ENCODE measurements at places on chromosomes 5 and 9. TPM values are rescaled to one million over a fixed set of nuclear protein-coding genes. Genes with fewer than 3 reads are reported as not detected.

DNA sequence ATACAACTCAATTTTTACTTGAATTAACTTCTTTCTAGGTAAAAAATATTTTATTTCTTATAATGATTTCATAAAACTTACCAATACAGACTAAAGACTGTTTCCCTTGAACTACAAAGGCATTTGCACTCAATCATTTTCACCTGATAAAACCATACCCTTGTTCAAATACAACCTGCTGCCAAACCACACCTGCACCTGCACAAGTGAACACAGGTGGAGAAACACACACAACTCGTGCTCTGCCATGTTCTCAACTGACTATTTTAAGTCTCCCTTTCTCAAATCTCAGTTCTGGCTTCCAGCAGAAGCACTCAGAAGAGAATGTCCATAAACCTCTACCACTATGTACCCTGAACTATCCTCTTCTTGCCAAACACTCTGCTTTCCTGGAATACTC, 1892.1 kb downstream of the MAT2B start:
- no peak for DNase-seq

GRCh38 chr9:69276775-69277174, 48.2 kb upstream of the ENTREP1 start:
- DNase-seq = no peak

DNA sequence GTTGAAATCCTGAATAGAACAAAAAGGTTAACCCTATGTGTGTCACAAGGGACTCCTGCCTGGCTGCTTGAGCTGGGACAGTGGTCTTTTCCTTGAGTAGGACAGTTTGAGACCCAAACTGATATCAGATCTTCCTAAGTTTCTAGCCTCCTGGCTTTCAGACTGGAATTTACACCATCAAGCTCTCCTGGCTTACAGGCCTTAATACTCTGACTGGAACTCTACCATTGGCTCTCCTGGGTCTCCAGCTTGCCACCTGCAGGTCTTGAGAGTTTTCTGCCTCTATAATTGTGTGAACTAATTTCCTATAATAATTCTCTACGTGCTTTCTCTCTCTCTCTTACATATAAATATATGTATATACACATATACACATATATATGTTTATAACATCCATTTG, 112.5 kb downstream of the PRR16 start:
- DNase-seq = no peak

DNA sequence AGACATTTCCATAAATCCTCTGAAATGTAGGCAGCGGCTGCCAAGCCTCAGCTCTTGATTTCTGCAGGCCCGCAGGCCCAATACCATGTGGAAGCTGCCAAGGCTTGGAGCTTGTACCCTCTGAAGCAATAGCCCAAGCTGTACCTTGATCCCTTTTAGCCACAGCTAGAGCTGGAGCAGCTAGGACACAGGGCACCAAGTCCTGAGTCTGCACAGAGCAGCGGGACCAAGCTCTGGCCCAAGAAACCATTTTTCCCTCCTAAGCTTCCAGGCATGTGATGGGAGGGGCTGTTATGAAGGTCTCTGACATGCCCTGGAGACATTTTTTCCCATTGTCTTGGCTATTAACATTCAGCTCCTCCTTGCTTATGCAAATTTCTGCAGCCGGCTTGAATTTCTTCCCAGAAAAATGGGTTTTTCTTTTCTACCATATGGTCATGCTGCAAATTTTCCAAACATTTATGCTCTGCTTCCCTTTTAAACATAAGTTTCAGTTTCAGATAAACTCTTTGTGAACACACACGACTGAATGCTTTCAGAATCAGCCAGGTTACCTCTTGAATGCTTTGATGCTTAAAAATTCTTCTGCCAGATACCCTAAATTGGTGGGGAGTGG, 14.4 kb upstream of the ZFR start:
- no peak for DNase-seq

- no peak for DNase-seq
These were observed 20.3 kb upstream of the GFPT2 start for GRCh38 chr5:180373454-180373853.

DNA sequence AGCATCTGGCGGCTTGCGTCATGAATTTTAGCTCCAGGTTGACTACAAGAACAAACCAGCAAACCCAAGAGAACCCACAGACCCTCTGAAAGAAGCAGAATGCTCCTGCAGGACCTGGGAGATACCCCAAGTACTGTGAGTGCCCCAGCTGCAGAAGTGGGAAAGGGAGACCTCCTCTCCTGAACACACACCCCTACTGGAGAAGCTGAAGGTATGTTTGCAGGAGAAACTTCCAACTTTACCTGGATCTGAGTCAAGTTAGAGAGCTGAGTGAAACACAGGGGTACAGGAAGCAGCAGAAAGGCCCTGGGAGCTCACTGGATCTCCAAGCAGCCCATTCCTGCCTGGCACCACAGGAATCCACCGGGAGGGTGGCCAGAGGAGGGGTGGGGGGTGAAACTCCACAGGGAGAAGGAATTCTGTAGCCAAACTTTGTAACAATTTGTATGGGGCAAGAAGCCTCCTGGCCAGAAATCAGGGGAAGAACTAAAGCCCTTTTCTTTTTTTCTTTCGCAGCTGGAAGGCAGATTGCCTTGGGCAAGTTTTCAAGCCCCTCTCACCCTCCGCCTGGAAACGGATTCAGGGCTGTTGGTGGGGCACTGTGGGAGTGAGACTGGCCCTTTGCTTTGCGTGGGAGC, 576.2 kb downstream of the BNC2 start:
- no peak for DNase-seq

- no peak for DNase-seq
These were observed 5.2 kb upstream of the SLC27A4 start for GRCh38 chr9:128335161-128335560.

GRCh38 chr5:108639366-108639765, 108.3 kb upstream of the FER start:
- no peak for DNase-seq

GRCh38 chr9:132722564-132723065, 52.4 kb downstream of the GTF3C4 start:
- DNase-seq = no peak

GRCh38 chr5:109223531-109223930, 186.2 kb downstream of the PJA2 start:
- DNase-seq = no peak

DNA sequence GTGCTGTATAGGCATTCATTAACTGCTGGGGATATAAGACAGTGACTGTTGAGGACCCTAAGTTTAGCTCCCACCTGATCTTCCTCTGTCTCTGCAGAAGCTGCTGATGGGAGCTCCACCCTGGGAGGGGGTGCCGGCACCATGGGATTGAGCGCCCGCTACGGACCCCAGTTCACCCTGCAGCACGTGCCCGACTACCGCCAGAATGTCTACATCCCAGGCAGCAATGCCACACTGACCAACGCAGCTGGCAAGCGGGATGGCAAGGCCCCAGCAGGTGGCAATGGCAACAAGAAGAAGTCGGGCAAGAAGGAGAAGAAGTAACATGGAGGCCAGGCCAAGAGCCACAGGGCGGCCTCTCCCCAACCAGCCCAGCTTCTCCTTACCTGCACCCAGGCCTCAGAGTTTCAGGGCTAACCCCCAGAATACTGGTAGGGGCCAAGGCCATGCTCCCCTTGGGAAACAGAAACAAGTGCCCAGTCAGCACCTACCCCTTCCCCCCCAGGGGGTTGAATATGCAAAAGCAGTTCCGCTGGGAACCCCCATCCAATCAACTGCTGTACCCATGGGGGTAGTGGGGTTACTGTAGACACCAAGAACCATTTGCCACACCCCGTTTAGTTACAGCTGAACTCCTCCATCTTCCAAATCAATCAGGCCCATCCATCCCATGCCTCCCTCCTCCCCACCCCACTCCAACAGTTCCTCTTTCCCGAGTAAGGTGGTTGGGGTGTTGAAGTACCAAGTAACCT, 22.1 kb downstream of the PCDHGC5 start:
- DNase-seq = no peak

DNA sequence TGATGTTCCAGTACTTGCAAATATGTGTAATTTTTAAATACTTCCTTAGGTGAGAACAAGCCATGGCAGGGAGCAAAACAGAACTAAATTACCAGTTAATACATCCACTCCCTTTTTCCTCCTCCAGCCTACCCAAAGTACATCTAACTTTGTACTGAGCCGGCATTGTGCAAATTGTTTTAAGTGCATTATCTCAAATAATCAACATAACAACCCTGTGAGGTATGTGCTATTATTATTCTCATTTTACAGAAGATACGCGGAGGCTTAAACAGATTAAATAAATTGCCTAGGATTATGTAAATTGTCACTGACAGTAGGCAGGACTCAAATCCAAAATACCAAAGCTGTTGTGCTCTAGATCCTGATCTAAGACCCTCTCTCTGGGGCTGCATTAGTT, 55.5 kb upstream of the KLF4 start:
- no peak for DNase-seq

GRCh38 chr9:70574151-70574837, 159.8 kb upstream of the KLF9 start:
- DNase-seq = no peak

DNA sequence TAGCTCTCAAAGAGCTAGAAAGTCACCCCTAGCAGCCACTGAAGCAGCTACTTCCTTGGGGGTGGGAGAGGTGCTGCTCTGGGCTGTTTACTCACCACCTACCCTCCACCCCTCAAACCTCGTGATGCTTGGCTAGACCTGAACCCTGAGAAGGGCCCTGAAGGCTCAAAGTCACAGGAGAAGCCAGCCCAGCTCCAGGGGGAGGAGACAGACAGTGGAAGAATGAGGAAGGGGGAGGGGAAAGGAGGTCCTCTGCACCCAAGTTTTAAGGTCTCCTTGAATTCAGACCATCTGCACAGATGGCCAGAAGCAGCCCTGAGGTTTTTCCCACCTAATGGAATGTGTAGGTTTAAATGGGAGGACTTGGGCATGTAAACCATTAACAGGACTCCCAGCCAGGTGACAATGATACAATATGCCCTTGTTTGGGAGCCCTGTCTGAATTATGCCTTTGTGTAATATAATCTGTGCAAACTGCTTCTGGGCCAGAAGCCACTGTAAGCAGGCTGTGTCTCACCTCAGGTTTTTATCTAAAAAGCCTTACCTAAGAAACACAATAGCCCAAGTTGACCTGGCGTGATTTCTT, 180.5 kb downstream of the PIK3R1 start:
- DNase-seq = no peak

DNA sequence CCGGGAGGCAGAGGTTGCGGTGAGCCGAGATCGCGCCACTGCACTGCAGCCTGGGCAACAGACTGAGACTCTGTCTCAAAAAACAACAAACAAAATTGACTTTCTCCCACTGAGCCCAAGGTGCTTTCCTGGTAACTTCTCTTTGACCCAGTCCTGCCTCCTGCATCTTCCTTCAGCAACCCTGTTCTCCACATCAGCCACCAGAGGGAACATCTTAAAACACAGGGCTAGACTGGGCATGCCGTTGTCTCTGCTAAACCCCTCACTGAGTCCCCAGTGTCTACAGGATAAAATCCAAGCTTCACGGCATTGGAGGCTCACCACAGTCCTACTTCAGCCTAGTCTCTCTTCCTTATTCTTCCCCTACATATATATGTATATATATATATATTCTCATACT, 39.8 kb upstream of the KCNMB1 start:
- no peak for DNase-seq

GRCh38 chr5:14628346-14628745, 36.2 kb upstream of the OTULIN start:
- DNase-seq = no peak

- no peak for DNase-seq
These were observed 4.7 kb downstream of the PLIN2 start for GRCh38 chr9:19122490-19123042.

DNA sequence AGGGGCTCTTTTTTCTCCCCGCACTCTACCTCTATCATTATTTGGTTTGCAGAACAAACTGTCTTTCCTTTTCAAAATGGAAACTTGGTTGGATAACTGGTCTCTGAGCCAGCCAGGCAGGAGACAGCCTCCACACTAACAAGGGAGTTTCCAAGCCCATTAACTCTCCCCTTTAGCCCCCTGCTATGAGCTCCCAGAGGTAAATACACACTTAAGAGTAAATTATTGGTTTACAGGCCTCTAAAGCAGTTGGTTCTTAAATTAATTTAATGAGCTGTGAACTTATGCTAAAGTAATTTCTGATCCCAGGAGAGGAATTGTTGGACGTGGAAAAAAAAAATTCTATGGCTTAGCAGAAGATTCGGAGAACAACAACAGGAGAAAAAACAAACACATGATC, 30.3 kb downstream of the EPB41L4A start:
- no peak for DNase-seq

GRCh38 chr5:81766611-81767010, 15.7 kb upstream of the SSBP2 start:
- DNase-seq = no peak

DNA sequence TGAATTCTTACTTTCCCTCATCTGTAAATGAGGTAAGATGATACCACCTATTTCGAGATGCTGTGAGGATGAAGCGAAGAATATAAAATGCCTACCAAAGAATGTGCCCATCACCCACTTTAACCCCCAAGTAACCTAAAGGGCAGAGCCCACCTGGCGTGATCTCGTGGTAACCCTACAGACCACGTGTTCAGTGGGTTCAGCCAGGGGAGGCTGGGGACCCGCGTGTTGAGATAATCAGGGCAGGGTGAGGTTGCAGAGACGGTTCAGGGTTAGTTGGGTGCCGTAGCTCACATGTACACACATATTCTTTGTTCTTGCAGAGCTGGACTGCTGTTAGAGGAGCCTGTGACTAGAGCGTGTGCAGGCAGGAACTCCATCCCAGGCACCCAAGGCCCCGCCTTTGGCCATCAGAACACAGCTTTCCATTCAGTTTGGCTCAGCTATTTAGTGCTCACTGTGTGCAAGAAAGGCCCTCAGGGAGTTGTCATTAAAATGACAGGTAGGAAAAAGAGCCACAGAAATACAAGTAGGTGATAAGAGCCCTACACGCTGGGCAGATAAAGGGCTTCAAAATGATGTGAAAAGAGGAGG, 56.5 kb upstream of the HAND1 start:
- DNase-seq = no peak

- DNase-seq = no peak
These were observed 41.8 kb downstream of the ARHGAP26 start for GRCh38 chr5:142811866-142812557.

DNA sequence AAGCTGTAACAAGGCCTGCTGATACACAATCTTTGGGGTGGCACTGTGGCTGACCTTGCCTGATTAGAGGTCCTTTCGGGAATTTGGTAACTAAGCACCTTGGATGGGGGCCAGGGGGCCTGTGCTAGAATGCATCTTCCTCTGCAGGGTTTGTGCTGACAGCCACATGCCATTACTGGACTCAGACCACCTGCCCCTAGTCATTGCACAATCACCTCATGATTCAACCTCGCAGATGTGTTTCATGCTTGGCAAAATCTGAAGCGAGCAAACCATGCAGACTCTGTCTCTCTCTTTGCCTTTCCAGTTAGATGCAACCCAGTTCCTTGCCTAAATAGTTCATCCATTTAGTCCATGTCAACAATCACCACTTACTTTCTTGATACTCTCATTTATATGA, 96.5 kb upstream of the ERCC6L2 start:
- DNase-seq = no peak

GRCh38 chr5:143648696-143649095, 163.3 kb upstream of the HMHB1 start:
- no peak for DNase-seq

GRCh38 chr5:172860520-172861443, 26.7 kb downstream of the ERGIC1 start:
- DNase-seq = peak; percentile 72

Gene ACOT12
- 1.6 TPM for total RNA-seq

Gene SMIM33
- not detected for total RNA-seq

Gene SLC24A2
- total RNA-seq = 3.7 TPM

Gene FRMPD1
- total RNA-seq = 0.41 TPM

Gene PDLIM4
- total RNA-seq = 2.0 TPM

Gene PNPLA7
- total RNA-seq = 0.82 TPM

Gene LMX1B
- total RNA-seq = under 0.01 TPM

Gene RNF180
- 87.6 TPM for total RNA-seq

Gene INSL6
- not detected for total RNA-seq

Gene CNTNAP3B
- 35.9 TPM for total RNA-seq

Gene MUSK
- total RNA-seq = under 0.01 TPM

Gene STKLD1
- total RNA-seq = 1.2 TPM

Gene IFNA21
- not detected for total RNA-seq

Measured in frontal cortex (tissue), 4 donors.